ENCODE measurements at places on chromosomes 2 and 18.

DNA sequence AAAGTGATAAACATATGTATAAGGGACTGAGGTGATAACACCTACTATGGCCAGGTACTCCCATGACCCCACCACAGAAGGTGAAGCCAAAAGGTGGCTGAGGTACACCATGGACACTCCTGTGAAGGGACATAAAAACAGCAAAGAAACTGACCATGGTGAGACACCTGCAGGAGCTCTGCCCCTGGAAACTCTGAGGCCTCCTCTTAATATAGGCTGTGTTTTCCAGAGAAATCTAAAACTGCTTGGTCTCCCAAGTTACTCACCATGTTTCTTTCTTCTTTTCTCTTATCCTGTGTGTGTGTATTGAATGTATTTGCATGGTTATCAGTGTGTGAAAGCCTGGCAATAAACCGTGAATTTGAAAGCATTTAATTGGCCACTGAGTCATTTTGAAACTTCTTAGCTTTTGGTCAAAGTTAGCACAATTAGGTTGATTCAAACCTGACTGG is 739.3 kb upstream of the GCFC2 start:
- no peak for DNase-seq

DNA sequence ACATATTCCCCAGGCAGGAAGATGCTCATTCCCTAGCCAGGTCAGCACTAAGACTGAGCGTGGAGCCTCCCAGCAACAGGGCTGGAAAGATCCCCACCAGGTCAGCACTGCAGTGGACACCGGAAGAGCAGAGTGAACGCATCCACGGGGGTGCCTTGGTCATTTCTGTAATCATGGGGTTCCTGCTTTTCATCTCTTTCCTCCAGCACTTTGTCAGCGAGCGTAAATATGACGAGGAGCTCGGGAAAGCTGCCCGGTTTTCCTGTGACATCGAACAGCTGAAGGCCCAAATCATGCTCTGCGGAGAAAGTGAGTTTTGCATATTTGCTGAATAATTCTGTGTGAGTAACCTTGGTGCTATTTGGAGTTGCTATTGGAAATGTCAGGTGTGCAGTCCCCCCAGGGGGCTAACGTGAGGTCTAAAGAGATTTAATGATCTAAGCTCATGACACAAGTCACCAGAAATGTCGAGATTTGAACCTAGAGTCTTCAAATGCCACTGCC is 40.1 kb downstream of the KCTD18 start:
- DNase-seq = no peak

GRCh38 chr2:152883951-152884487 is 165.6 kb downstream of the ARL6IP6 start:
- no peak for DNase-seq

- DNase-seq = no peak
Observed at GRCh38 chr2:95799892-95800291, 191.7 kb downstream of the ANKRD36C start.

GRCh38 chr2:39871291-39871761 is 92.3 kb upstream of the THUMPD2 start:
- DNase-seq = no peak

DNA sequence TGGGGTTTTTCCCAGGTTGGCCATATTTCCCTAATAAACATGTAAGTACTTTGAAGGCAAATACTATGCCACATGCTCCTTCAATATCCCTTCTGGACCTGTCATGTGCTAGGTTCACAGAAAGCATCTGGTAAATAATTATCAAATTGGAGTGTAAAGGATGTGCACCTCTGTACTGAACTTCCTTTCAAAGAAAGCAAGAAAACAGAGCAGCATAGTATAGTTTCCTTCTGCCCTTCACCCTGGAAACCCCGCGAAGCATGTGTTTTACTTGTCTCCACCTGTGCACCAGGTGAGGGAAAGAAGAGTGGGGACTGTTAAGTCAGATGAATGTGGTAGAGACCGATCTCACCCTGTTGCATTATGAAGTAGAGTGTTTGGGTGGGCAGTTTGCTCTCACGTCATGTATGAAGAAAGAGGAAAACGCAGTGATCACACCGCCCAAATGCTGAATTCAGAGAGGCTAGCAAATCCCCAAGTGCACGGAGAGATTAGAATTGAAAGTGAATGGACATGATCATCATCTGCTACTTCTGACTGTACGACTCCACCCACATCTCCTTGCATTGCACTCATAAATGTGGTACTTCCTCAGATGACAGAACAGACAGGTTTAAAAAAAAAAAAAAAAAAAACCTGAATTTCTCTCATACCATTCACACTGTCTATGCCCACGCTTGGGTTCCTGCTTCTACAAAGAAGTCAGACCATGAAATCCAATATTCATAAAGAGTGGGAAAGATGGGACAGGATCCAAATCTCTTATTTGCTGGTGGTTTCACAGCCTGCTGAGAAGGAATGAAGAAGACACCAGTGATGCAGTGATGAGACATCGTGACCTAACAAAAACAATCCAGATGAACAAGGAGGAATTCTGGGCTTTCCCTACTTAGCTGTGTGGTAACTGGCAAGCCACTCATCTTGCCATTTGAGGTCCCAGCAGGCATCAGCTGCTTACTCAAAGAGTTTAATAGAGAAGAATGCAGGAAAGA is 448.6 kb downstream of the BCL11A start:
- DNase-seq = no peak

DNA sequence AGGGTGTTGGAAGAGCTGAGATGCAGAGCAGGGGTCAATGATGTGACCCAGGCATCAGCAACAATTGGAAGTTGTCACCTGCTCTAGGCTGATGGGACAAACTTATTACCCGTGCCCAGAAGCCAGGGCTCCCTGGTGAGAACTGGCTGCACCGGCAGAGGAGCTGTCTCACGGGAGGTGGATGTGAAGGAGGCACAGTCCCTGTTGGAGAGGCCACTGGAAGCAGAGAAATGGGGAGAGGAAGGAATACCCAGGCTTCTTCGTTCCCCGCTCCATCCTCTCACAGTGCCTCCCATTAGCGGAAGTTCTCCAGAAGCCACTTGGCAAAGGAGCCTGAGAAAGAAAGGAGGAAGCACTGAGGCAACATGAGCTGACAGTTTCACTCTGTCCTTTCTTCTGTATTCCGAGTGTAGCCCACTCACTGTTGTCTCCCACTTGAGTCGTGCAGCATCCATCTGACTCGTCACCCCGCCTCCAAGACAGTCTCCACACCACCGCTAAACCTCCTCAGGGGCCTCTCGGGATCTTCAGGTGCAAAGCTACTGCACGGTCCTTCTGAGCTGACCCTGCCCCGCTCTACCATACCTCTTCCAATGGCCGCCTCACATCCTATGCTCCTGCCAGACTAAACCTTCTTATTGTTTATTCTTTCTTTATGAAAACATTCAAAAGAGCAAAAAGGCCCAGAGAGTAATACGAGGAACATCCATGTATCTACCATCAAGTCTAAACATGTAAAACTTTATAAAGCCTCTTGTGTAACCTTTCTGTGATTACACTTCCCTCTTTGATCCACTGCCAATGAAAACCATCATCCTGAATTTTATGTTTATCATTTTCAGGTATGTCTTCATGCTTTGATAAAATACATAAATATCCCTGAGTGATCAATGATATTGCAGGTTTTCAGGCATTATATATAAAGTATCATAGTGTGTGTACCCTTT is 19.1 kb upstream of the AFTPH start:
- DNase-seq = no peak

DNA sequence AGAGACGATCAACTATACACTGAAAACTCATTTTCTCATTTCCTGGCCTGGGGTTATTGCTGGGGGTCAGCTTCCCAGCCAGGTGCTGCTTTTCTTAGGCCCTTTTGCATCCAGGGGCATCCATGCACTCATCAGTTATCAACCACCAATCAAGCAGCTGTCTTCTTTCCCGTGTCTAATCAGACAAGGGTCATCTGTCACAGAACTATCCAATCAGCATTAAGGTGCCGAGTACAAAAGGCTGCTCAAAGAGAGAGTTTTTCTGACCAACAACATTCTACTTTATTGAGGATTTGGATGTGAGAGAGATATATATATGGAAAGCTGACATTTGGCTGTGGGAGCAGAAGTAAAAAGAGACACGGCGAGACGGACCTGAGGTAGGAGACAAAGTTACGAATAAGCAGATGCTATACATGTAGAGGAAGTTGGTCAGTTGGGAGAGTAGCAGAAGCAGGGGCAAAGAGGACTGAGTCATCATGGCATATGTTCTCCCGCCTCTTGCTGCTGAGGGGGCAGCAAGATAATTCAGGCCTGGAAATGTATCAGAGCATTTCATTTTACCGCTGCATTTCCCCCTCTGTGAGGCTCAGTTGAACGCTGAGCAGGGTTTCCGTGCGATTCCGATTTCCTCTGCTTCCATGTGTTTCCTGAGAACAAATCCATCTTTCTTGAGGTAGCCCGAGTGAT is 129.3 kb downstream of the NUP35 start:
- no peak for DNase-seq

DNA sequence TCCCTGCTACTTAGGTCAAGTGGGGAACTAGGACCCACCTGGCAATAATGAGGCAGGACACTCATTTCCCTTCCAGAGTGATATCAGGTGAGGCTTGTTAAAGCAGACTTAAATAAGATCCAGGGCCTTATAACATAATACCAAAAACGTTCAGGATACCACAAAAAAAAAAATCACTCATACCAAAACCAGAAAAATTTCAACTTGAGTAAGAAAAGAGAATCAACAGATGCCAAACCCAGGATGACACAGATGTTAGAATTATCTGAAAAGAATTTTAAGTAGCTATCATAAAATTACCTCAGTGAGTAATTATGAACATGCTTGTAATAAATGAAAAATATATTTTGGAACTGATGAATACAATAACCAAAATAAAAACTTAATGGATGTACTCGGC is 255.6 kb upstream of the OSR1 start:
- DNase-seq = no peak

DNA sequence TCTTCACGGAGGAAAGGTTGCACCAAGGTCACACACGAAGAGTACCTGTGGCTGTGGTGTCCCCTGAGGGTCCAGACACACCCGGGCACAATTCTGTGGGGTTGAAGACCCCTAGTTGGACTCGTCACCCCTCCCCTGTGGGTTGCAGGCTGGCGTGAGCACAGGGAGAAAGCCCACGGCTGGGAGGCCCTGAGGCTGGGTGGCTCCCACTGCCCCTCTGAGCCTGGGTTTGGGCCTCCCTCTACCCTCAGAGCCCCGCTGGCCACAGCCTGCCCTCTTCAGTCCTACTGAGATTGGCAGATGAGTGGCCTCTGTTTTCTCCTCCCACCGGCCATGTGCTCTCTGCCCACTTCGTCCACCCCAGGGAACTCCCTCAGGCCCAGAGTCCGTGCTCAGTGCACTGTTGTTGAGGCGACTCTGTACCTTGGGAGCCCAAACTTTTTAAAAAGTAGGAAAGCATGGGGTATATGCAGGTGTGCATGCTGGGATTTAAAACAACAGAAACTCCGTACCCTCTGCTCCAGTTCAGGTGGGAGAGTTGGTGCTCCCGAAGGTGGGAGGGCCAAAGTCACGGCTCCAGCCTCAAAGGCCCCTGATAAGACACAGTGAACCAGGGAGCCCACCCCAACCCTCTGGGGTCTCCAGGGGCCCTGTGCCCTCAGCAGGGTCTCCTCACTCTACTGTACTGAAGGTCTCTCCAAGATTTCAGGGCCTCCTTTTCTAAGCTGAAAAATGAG is 19.1 kb downstream of the RAMP1 start:
- no peak for DNase-seq

DNA sequence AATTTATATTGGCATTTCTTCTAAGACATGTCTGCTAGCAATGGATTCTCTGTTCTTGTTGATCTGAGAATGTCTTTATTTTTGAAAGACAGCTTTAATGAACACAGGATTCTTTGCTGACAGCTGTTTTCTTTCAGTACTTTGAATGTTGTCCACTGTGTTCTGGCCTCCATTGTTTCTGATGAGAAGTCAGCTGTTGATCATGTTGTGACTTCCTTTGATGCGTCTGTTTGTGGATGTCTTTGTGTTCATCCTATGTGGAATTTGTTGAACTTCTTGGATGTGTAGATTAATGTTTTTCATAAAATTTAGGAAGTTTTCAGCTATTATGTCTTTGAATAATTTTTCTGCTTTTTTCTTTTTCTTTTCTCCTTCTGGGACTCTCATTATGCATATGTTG is 39.8 kb upstream of the KCNF1 start:
- no peak for DNase-seq

GRCh38 chr2:199850218-199850717 is 724 bp downstream of the FTCDNL1 start:
- no peak for DNase-seq

- DNase-seq = no peak
Observed at GRCh38 chr2:140199312-140199711, 1419.1 kb upstream of the NXPH2 start.

GRCh38 chr18:76803814-76804213 is 18.5 kb upstream of the ZNF236 start:
- no peak for DNase-seq

- no peak for DNase-seq
Observed at GRCh38 chr2:223626716-223627115, 24.6 kb upstream of the SCG2 start.

DNA sequence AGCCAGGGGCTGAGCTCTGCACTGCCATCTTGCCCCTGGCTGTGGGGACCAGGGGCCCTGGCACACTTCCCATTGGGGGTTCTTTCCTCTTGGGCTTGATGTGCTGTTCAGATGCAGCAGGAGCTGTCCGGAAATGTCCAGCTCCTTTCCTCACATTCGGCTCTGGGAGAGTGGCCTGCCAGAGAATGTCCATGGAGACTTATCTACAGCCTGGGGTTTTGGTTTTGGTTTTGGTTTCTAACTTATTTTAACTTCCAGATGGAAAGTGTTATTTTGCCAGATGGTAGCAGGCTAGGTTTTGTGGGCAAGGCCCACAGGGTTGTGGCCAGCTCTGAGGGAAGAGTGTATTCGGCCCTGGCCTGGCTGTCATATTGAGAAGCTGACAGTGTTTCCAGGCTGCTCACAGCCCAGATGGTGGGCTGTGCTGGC is 177.3 kb downstream of the ANKRD30B start:
- DNase-seq = no peak

DNA sequence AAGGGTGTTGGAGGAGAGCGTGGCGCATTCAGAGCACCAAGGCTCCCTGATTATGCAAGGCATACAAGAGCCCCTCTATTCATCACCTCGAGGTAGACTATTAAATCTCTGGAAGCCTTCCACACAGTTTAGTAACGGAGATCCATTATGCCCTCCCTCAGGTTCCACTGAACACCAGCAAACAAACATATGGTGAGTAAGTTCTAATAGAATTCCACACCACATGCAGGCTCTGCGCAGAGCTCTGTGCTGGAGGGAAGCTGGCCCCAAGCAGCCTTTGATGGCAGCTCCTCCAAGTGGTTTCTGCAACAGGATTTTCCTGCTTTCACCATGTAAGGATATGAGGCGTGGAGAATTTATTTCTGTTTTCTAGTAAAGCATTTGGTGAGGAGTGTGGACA is 238.6 kb downstream of the C1D start:
- no peak for DNase-seq

DNA sequence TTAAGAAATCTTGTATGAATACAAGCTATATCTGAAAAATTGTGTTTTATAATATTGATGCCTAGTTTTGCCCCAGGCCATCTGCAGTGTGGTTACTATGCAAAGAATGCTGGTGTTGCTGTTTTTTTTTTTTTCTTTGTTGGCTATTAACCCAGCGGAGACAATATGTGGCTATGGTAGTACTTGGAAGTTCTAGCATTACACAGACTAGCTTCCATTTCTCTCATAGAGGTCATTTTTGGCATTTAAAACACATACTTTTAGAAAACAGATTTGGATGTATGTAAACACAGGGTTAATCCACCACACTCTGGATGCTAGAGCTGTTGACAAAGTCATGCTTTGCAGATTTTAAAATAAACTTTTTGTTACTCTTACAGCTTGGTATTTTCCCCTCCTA is 209.8 kb downstream of the NEDD4L start:
- no peak for DNase-seq

GRCh38 chr2:121076885-121077549 is 208.0 kb downstream of the TFCP2L1 start:
- no peak for DNase-seq

Data from cortex of kidney (tissue), 1 donor.